ENCODE measurements at places on chromosomes 12 and 14.
A peak's percentile ranks its signal among the peaks of the same experiment; 100 is the strongest.

GRCh38 chr14:61197416-61197815 lies 83.7 kb downstream of the TMEM30B start:
- DNase-seq = no peak

DNA sequence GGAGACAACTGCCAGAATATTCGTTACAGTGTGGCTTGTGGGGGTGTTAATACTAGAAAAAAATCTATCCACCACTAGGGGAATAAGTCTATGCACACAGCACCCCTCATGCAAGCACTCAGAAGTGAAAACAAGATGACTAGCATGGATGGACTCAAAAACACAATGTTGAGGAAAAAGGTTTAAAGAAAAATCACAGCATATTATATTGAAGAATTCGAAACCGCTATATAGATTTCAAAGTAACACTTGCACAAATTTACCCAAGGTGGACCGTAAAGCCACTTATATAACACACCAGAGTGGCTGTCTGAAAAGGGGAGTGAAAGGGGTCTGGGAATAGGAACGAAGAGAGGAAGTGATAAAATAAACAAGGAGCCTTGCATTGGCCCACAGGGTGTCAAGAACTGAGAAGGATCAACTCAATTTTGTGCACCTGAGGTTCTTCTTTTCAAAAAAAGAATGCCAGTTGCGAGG lies 544 bp downstream of the ABCD4 start:
- peak; percentile 58 for DNase-seq

DNA sequence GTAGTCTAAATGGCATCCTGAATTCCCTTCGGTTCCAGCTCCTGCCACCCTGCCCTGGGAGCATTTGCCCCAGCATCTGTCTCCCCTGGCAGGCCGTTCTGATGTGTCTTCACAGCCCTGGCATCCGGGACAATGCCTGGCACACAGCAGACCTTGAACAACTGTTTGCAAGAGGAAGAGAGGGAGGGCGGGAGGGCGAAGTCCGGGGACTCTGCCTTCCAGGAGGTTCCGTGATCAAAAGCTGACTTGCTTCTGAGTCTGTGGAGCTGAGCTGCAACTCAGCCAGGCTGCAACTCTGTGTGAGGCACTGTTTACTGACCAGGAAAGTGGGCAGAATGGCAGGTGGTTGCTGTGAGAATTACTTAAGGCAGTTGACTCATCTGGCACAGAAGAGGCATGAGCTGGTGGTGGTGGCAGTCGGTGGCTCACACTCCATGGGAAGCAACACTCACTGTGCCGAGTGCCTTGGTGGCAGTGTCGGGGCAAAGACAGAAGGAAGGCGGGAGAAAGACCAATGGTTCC lies 61.1 kb upstream of the DLK1 start:
- DNase-seq = no peak

DNA sequence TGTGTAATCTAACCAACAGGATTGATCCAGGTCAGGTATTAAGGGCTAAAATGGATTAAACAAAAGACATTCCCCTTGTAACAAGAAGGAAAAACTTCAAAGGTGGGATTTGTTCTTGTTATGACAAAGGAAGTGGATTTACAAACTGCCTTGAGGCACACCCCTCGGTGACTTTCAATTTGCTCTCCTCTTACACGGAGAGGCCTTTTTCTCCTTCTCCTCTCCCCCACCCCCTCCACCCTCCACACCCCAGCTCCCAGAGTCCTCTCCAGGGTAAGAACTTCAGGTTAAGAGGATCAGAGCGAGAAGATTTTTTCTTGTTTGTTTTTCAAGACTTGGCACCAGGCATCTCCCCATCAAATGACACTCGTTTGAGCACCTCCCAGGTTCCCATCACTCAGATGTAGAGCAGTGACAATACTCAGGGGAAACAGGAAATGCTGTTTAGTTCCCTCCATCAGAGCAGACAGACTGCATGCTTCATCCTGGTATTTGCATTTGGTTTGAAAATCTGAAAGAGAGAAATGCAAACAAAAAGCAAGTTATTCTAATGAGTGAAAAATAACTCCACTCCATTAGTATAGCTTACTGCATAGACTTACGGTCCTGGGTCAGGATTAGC lies 77.6 kb upstream of the TMEM260 start:
- no peak for DNase-seq

- DNase-seq = no peak
These were observed 319.2 kb downstream of the BCL11B start for GRCh38 chr14:98952593-98953350.

DNA sequence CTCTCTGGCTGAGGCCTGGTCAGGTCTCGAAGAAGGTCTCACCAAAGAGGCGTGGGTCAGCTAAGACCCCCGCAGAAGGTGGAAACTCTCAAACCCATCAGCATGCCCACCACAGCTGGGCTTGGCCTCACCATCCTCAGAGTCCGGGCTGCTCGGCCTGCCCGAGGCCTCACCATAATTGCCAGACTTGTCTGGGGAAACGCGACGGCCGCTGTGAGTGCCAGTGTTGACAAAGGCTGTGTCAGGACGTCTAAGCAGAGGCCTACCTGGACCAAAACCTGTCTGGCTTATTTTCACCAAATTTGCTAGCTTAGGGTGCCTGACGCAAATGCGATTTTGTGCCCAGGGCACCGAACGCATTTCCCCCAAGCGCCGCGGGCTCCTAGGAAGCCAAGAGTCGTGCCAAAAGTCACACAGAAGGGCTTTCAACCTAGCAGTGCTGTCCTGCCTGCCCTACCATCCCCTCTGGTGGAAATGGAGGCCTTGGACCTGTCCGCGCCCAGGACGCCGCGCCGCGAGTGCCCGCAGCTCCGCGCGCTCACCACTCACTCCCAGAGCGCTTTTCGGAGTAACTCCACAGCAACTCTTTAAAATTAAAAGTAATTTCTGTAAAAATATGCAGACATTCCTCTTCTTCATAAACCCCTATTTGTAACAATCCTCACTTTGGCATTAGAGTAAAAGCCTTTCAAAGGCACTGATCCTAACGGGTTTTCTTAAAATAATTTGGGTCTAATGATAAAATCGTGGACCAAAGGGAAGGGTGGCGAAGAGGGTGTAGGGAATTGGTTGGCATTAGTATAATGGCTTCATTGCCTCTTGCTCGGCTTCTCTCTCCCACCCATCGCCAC lies 1.2 kb upstream of the ALX1 start:
- no peak for DNase-seq

DNA sequence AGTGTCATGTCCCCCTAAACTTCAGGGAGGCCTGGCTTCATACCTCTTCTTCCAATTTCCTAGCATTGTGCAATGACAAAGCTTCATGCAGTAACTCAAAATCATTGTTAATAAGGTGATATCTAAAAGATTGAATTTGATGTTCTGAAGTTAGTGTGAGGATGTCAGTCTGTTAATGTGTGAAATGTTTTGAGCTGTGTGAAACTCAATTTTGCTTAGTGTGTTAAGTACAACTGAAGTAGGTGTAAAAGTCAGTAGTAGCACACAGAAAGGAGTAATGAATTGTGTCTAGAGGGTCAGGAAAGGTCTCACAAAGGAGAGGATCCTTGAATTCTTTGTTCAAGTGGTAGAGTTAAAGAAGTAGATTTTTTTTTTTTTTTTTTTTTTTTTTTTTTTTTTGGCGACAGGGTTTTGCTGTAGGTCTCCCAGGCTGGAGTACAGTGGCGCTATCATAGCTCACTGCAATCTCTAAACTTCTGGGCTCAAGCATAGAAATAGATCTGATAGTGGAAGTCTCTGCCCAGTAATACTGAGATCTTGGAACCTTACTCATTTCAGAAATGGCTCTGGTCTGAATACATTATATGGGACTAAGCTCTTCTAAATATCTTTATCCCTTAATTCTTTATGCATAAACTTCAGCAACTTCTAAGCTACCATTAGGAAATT lies 63.9 kb downstream of the FUT8 start:
- DNase-seq = no peak

DNA sequence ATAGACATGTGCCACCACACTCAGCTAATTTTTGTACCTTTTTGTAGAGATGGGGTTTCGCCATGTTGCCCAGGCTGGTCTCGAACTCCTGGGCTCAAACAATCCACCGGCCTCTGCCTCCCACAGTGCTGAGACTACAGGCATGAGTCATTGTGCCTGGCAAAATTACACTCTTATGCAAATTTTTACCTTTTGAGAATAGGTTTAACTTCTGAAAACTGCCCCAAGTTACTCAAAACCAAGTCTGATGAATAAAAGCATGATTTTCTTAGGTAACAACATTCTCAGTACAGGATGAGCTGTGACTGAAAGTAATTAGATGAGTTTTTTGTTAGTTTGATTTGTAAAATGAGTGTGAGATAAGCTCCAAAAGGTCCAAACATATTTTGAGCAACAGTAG lies 166.0 kb downstream of the RPS29 start:
- DNase-seq = no peak

- no peak for DNase-seq
These were observed 13.2 kb downstream of the EIF2S1 start for GRCh38 chr14:67373347-67373746.

GRCh38 chr14:36781897-36782296 lies 120.2 kb downstream of the PAX9 start:
- DNase-seq = no peak

- DNase-seq = no peak
These were observed 1.6 kb upstream of the C12orf71 start for GRCh38 chr12:27083861-27084394.

- no peak for DNase-seq
These were observed 275.4 kb downstream of the TRHDE start for GRCh38 chr12:72547573-72547972.

GRCh38 chr14:96852823-96853422 lies 55.7 kb downstream of the VRK1 start:
- DNase-seq = peak; percentile 17

DNA sequence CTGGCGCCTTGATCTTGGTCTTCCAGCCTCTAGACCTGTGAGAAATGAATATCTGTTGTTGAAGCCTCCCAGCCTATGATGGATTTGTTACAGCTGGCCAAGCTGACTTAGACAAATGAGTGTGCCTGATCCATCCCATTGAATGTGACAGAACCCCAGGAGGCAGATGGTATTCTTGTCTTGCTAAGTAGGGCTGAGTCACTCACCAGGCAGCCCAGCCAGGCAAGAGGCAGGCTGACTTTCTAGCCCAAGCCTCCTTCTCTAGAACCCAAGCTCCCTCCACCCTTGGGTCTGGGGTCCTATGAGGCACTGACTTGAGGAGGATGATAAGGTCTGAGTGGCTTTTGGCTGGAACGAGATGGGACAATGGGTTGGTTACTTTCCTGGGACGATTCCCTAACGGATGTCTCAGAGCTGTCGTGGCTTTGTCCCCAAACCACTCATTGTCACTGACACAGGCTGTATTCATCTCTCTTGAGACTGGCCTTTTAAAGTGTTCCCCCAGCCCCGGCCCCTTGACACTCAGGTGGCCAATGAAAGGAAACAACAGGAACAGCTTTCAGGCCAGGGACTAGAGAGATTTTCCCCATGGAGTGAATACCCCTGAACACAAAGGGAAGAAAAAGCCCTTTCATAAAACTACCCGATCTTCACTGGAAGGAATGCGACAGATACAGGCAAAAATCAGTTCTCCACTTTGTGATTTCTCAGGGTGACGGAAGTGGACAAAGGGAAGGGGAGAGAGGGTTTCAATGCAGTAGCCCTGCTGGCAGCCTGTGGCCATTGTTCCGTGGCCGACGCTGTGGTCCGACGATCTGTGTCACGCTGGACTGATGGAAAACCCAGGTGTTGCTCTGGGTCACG lies 264.2 kb downstream of the AACS start:
- no peak for DNase-seq

DNA sequence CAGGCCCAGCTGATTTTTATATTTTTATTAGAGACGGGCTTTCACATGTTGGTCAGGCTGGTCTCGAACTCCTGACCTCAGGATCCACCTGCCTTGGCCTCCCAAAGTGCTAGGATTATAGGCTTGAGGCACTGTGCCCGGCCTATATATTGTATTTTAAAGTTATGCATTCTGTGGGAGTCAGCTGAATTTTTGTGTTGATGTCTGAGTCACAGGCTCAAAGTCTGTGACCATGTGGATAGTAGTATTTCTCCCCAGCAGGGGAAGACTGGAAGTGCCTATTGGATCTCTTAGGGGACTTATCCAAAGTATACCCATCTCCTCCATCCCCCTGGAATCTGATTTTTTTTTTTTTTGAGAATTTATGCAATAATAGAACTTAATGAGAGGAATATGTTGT lies 43.8 kb upstream of the ATF1 start:
- DNase-seq = no peak

DNA sequence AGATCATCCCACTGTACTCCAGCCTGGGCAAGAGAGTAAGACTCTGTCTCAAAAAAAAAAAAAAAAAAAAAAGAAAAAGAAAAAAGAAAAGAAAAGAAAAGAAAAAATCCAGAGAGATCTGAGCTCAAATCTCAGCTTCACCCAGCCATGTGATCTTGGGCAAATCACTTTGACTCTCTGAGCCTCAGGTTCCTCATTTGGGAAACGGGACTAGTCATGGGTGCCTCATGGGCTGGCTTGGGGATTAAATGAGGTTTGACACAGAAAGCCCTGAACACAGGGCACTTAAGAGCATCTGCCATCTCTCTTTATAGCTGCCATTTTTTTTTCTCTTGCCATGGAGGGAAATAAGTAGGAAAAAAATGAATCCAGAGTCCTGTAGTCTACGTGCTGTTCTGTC lies 86.2 kb upstream of the MYL2 start:
- no peak for DNase-seq

DNA sequence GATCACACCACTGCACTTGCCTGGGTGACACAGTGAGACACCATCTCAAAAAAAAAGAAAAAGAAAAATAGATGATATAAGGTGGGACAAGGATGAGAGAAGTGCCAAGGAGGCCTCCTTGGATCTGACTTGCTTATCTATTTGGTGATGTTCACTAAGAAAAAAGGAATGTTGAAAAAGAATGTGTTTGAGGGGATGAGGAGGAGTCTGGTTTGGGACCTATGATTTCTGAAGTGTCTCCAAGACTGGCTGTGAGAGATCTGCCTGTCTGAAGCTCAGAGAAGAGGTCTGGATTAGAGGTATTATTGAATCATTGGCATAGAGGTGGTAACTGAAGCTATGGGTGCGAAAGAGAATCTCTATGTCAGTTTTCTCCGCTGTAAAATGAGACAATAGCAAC lies 42.8 kb downstream of the BCAT1 start:
- no peak for DNase-seq

- DNase-seq = no peak
These were observed 10.3 kb upstream of the ISM2 start for GRCh38 chr14:77508876-77509275.

- DNase-seq = no peak
These were observed at the start of gene LPAR5 for GRCh38 chr12:6635856-6636531. TSS of gene LPAR5 (minus strand) at chr12:6635959. CDS start at chr12:6621248, 14,711 bp downstream.

- DNase-seq = no peak
These were observed 140.3 kb downstream of the SLC38A6 start for GRCh38 chr14:61121355-61121787.

GRCh38 chr14:39474416-39474911 lies 42.2 kb upstream of the FBXO33 start:
- no peak for DNase-seq

GRCh38 chr14:53956427-53957201 lies at the start of gene BMP4:
TSS of gene BMP4 (minus strand) at chr14:53956825. CDS start at chr14:53952222, 4,603 bp downstream.
- peak; percentile 48 for DNase-seq

DNA sequence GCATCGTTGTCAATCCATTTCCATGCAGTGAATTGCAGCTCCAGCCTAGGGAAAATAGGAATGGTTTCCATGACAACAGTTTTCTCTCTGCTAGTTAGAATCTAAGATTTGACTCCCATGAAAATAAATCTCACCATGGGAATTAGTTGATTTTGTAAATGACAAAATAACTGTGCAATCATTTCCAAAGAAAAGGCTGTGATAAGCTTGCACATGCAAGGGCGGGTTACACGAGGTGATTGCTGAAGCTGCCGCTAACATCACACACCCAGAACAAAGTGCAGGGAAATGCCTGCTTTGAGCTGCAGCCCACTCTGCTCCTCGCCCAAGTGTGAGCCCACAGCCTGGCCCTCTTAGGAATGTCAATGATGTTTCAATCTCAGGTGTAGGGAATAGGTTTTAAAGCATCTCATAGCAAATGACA lies 53.8 kb downstream of the TRIM9 start:
- DNase-seq = no peak
